Eye (tissue), 1 donor: ENCODE measurements at places on chromosomes 3 and 15.

GRCh38 chr3:195084746-195085145, 186.2 kb downstream of the XXYLT1 start:
- no peak for DNase-seq

GRCh38 chr15:99504071-99504822, 61.5 kb upstream of the MEF2A start:
- no peak for DNase-seq

GRCh38 chr3:12943124-12944021, 102.0 kb upstream of the RPL32 start:
- no peak for DNase-seq

DNA sequence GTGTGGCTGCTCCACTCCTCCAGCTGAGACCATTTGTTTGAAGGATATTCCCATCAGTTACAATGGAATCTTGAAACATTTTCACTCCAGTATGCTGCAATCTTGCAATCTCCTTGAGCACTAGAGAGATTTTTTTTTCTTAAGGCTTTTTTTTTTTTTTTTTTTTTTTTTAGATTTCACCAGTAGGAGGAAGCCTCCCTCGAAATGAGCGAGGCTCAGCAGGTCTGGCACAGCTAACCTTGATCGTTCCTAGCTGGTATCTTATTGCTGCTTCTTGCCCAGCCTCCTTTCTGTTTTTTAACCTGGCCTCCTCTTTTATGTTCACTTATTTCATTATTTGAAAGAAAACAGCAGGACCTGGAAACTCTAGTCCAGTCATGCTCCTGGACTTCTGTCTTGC, 48.1 kb downstream of the RAP2B start:
- no peak for DNase-seq
